Stimulated activated CD4-positive, alpha-beta T cell treated with anti-CD3 and anti-CD28 coated beads, TNF-alpha, amount 100 ng/mL, for 48 hours (primary cell): ENCODE measurements at places on chromosomes 16 and 17.

- no peak for DNase-seq
Measured at GRCh38 chr17:56832446-56832845, 1.3 kb downstream of the C17orf67 start.

DNA sequence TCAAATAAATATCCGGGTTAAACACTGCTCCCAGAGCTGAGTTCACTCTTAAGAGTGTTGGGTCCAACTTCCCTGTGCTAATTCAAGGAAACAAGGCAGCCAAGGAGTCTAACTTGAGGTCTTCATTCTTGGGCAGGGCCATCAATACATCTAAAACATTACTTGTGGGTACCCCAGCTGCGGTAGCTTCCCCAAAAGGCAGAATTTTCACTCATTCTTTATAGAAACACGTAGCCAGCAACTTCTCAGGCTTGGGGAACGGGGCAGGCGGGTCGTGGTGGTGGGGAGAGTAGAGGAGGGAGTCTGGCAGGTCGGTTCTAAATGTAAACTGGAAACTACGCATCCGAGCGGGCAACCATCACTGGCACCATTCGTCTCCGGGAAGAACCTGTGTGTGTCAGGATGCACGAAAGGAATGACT lies 666 bp upstream of the METTL9 start:
- no peak for DNase-seq

GRCh38 chr16:30816769-30817168 lies 29.8 kb upstream of the ZNF629 start:
- DNase-seq = no peak

GRCh38 chr17:6255322-6255721 lies 179.6 kb downstream of the AIPL1 start:
- DNase-seq = no peak

DNA sequence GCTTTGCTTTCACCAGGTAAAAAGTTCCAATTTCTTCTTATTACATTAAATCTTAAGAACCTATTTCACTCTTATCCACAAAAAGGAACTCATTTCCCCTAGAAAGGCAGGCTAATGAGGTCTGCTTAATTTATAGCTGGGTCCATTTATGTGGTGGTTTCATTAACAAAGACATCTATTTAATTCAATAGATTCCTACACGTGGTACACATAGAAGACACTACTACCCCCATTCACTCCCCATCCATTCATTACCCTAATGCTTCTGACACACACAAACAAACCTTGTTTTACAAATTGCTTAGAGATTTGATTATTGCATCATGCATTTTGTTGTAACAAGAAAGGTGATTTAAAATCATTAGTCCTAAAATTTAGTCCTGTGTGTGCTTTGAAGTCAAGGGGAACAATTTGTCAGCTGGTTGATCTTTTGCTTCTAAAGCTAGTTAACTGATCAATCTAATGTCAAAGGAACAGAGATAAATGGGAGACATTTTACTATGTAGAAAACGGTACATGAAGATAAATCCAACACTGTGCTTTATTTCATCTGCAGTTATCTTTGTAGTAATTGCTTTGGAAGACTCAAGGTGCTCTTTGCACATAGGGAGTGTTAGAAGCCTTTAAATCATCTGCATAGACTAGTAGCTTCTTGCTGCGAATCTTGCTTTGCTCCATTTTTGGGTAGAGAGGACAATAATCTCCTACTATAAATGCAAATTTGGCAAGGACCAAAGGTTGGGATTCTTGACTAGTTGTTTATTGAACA lies 379.2 kb downstream of the CDH11 start:
- no peak for DNase-seq

DNA sequence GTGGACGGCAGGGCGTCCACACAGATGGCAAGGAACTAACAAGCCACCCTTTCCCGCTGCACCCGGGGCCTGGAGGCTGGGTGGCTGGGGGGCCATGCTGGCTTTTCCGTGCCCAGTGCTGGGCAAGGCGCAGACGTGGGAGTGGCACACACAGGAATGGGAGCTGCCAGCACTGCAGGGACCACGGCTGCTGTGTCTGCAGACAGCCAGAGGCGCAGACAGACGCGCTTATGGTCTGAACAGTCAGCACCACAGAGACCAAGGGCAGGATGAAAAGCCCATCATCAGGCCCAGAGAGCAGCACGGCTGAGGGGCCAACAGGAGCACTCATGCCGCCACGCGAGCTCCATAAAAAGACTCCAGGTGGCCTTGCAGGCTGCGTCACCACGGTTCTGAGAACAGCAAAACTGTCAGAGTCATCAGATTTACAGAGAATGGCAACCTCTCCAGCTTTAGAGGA lies 24.0 kb downstream of the PDIA2 start:
- DNase-seq = no peak

DNA sequence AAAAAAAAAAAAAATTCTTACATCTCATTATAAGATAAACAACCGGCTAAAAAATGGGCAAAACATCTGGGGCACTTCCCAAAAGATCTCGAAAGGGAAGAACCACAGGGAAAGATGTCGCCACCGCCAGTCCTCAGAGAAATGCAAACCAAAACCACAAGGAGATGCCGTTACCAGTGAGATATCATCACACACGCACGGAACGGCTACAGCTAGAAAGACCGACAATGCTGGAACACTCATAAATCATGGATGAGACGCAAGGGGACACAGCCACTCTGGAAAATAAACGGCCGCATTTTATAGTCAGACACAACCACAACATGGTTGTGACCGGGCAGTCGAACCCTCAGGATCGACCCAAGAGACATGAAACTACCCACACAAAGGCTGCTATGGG lies 24.5 kb downstream of the WDR45B start:
- DNase-seq = no peak

- DNase-seq = no peak
Measured at GRCh38 chr16:29319726-29320125, 86.8 kb downstream of the NPIPB11 start.

GRCh38 chr17:17141279-17141678 lies 64.9 kb downstream of the PLD6 start:
- DNase-seq = no peak

- no peak for DNase-seq
Measured at GRCh38 chr17:1649844-1650501, at the start of gene RILP. Gene RILP (minus strand): TSS chr17:1649866. CDS start chr17:1649804, 62 bp downstream.

- no peak for DNase-seq
Measured at GRCh38 chr16:74778646-74779045, 4.0 kb upstream of the FA2H start.

GRCh38 chr16:7268182-7268581 lies 64.5 kb upstream of the RBFOX1 start:
- DNase-seq = no peak

DNA sequence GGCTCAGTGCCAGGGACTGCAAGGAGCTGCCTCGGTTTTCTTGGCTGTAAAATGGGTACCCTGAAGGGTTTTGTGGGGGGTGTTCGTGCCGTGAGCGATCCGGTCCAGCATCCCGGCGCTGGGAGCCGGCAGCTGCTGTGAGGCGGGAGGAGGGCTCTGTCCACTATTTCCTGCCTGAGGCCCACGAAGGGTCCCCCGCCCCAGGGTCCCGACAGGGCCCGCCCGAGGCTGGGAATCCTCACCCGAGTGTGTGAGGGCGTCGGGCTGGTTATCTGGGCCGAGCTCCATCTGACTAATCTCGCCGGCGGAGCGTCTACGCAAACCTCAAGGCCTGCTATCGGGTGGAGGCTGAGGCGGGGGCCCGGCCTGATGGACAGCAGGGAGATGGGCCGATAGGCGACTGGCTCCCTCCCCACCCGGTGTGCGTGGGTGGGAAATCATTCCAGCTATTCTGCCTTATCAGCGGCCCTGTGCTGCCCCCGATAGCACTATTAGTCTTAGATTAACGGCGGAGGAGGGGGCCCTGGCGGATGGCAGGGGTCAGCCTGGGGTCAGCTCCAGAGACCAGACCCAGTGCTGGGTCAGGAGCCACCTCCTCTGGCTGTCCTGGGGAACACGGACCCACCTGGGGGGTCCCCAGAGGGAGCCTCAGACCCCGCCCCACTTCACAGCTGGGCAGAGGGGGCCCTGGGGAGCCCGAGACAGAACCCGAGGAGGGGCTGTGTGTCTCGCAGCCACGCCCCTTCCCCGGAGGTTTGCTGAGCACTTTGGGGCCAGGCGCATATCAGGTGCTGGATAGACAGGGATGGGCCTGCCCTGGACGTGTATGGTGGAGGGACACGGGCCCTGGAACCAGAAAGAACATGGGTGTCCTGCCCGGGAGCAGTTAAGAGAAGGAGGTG lies 44.7 kb downstream of the ZFPM1 start:
- DNase-seq = no peak

- DNase-seq = no peak
Measured at GRCh38 chr16:2233046-2233775, 3.0 kb upstream of the DNASE1L2 start.

- no peak for DNase-seq
Measured at GRCh38 chr16:22016927-22017326, 9.0 kb downstream of the MOSMO start.

DNA sequence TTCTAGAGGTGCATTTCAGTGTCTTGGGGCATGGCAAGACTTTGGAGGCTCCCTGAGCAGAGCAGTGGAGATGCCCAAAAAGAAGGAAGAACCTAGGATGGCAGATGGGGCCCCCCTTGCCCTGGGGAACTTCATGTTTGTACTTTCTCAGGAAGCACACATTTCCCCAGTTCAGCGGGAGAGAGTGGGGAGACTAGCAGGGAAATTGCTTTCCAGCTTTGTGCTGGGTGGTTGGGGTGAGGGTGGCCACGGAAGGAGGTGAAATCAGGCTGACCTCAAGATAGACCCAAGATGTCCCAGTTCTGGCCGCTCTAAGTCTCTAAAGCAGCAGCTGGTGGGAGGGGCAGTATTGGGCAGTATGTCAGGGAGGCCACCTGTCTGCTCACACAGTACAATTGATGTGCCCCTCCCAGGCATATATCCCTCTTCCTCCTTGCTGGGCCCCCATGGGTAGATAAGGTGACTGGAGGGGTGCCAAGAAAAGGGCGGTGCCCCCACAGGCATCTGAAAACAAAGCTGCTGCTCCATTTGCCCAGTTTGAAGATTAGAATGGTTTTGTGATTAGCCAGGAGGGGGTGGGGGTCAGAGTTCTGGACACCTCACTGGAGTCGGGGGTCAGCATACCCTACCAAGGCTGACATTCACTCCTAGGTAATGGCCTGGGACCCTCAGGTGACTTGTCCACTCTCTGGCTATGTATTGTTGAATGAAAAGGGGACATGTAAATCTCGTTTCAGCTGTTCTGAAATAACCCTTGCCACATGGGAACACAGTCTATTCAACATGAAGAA lies 17.1 kb upstream of the NAGLU start:
- no peak for DNase-seq

GRCh38 chr16:15457958-15458357 lies 23.6 kb downstream of the BMERB1 start:
- DNase-seq = no peak

DNA sequence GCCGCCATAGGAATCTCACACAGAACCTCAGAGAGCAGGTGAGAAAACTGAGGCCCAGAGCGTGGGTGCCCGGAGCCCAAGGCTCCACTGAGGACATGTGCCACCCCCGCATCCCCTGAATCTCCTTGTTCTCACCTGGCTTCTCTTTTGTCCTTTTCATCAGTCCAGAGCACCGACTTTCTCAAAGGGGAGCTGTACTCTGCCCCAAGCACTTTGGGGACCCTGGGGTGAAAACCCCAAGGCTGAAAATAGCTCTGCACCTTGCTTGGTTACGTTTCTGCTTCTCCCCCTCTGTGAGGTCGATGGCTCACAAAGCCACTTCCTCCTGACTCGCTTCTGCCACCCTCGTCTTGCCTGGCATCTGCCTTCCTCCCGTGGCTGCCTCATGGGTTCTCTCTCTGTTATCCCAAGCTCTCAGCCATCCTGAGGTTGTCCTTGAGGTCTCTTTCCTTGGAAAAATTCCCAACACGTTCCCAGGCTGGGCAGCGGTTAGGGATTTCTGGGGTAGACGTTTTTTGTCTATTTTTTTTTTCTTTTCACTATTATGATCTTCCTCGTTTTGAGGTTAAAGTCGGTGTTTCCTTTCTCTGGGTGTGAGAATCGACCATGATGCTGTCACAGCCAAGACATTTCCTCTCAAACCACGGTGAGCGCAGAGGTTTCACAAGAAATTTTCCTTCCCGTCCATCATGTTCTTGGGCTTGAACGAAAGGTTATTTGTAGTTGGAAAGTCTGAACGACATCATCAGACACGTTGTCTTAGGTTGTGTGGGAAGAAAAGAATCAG lies 37.2 kb downstream of the IRF8 start:
- DNase-seq = peak; percentile 46

- no peak for DNase-seq
Measured at GRCh38 chr17:82171750-82172375, 40.8 kb downstream of the CCDC57 start.

DNA sequence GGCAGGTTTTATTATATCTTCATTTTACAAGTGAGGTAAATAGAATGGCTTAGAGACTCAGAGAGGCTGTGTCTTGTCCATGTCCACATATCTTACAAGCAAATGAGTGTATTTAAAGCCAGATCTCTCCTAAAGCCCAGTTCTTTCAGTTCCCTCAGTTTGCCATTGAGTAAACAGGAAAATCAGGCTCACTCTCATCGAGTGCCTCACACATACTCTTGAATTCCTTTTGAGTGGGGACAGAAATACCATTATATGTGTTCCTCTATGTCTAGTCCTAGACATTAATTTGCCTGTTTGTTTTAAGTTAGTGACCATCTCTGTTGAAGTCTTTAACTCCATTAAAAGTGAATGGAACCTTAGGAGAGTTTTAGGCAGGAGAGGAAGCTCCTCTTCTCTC lies 40.1 kb downstream of the BPTF start:
- DNase-seq = no peak

- DNase-seq = no peak
Measured at GRCh38 chr17:57808882-57809281, 41.0 kb downstream of the MRPS23 start.

- no peak for DNase-seq
Measured at GRCh38 chr16:2987286-2987685, 7.0 kb upstream of the PKMYT1 start.

- DNase-seq = no peak
Measured at GRCh38 chr17:21476867-21477266, 100.7 kb downstream of the KCNJ12 start.

DNA sequence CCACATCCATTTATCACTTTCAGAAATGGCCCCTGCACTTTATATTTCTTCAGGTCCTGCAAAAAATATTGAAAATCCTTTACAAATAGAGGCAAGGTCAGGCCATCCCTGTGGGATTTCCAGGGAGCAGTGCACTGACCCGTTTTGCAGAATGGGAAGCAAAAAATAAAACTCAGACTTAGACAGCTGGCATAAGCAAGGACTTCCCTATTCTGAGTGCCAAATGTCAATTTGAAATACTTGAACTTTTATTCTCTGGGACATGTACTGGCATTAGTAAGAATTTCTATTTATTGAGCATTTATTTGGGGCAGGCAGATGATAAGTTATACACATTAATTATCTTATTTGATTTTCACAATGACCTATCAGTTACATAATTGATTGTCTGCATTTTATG lies 32.4 kb downstream of the PRKCB start:
- DNase-seq = no peak

- no peak for DNase-seq
Measured at GRCh38 chr17:64172510-64172909, 42.6 kb upstream of the ERN1 start.
